Activated CD4-positive, alpha-beta T cell treated with anti-CD3 and anti-CD28 coated beads for 24 hours (primary cell): ENCODE measurements at places on chromosomes 11 and 22.

DNA sequence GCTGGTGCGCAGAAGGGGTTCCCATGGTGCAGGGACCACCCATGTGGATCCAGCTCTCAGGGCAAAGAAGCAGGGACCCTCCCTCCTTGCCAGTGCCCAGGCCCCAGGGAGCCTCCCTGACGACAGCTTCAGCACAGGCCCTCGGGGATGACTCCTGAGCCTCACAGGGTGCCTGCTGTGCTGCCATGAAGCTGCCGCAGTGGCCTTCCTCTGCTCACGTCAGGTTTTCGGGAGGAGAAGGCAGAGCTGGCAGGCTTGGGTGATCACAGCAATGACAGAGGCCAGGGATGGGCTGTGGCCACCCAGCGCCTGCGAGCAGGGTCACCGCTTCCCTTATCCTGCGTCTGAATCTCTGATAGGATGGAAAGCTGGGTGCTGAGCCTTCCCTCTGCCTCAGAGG is 276.2 kb downstream of the BRD1 start:
- no peak for DNase-seq

GRCh38 chr11:10891151-10891720 is 33.4 kb upstream of the ZBED5 start:
- no peak for DNase-seq

- DNase-seq = no peak
Measured at GRCh38 chr11:123313262-123313661, 116.8 kb upstream of the GRAMD1B start.

DNA sequence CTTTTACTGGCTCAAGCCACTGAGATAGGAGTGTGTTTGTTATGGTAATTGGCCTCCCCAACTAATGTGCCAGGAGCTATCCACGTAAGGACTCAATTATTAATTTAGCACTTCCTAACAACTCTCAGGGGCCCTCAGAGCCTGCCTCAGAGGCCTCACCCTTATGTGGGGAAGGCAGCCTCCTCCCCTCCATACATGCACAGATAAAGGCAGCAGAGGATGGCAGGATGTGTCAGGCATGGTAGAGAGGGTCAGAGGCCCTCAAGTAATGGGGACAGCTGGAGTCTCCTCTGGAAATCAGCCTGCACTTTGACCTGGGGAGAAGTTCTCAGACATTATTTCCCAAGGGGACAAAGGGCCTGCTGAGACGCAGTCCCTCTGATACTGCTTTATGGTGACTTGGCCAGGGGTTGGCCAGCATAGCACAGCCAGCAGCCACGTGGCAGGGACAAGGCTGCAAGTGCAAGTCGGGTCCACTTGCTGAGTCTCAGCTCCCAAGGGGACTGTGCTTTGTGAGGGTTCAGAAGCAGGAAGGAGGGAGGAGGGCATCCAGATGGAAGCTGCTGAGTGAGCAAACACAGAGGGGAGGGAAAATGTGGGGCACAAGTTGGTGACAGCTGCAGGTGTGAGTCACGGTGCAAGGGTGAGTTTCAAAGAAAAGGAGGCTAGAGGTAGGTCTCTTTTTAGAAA is 17.0 kb downstream of the MOGAT2 start:
- DNase-seq = no peak

DNA sequence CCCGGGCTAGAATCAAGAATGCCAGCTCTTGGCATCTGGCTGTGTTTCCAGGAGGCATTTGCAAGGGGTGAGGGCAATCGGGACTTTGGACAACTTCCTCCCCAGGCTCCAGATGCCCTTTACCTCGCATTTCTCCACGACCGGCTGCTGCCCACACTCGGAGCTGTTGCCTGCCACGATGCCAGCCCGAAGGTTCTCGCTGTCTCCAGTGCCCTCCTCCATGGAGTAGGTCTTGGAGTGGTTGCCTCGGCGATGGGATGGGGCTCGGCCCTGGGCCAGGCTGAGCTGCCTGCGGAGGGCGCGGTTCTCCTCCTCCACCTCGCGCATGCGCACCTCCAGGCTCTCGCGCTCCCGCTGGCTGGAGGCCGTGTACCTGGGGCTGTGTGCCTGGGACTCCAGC is 270.0 kb downstream of the LARGE1 start:
- no peak for DNase-seq

DNA sequence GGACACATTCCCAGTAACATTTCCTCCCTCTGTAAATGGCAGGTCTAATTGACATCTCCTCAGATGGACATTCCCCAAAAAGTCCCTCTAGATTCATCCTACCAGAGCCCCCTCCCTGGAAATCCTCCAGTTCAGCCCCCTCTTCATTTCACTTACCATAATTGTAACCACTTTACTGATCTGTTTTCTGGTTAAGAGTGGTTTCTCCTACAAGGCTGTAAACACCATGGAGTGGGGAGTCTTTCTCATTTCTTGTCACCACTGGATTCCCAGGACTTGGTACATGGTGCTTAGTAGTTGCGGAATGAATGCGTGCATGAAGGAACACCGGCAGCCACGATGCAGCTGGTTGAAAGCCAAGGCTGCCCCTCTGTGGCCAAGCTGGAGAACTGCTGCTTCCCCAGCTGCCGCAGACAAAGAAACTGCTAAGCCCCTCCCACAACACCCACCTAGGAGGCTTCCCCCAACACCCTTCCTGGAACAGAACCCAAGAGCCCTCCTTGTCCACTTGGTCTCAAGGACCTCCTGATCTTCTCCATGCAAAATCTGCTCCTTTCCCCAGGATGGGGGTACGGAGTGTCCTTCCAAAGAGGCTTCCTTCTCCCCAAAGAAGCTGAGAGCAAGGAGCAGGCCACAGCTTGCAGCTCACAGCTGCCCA is 18.6 kb upstream of the SCARF2 start:
- DNase-seq = peak; percentile 60

GRCh38 chr22:36831206-36831605 is 14.4 kb upstream of the PVALB start:
- DNase-seq = no peak

DNA sequence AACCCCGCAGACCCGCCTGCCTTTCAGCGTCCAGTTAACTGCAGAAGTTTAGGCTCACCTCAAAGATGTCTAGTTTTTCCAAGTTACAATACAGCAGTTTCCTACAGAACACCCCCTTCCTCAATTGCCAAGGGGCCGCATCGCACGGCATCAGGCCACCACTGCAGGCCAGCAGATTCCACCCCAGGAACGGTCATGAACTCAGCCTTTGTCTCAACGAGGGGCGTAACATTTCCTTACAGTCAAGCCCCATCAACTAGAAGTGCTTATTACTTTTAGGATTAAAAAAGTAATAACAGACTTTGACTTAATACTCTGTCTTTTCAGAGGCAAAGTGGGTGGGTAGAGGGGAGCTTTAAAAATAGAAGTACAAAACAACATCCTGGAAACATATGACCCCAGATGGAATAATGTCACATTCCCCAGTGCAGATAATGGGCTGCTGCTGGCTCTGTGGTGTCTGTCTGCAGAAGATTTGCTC is 36.3 kb downstream of the PPP2R1B start:
- no peak for DNase-seq

DNA sequence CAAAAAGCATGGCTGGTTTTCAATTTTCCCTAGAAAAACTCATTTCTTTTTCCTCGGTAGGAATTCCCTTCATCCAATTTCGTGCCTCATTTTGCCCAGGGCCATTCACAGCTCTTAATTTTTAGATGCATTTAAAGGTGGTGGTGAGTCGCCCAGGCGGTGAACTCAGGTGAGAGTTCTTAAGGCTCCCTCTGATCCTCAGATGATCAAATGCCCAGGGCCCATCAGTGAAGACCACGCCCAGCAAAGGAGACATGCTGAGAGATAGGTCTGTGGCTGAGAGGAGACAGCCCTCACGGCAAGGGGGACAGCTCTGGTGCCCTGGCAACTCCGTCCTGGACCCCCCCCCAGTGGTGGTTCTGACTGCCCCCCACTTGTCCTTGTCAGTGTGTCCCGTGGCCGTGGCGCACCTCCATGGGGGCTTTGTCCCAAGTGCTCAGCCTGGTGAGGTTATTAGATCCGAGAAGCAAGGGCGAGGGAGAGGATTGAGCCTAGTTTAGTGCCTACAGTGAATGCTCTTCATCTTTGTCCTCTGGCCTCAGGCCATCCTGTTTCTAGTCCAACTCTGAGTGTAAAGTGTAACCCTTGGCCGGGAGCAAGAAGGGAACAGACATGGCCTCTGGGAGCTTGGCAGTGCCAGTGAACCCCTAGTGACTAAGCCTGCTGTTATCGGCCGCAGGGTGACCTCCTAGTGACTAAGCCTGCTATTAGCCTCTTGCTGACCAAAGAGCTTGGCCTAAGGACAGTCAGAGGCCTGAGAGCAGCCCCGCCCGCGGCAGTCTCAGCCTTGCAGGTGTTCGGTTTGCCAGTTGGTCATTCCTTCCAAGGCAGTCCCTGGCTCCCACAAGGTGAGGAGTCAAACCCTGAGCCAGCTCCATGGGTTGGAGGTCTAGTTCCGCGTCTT is 83.5 kb downstream of the CTTN start:
- no peak for DNase-seq

DNA sequence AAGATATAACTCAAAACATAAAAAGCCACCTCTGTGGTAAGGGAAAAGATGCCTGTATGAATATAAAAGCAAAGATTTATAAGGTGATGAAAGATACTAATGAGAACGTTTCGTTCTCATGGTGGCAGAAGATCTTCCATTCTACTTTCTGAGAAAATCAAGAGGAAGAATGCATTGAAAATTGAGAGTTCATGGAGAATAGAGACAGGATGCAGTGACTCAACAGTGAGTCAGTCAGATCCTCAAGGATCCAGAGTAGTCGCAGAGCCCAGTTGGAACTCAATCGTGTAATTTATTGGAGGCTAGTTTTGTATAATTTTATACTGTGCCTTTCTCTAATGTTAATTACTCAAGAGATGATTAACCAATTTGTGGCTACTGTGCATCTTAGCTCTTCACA is 73.3 kb downstream of the ENTHD1 start:
- DNase-seq = no peak

DNA sequence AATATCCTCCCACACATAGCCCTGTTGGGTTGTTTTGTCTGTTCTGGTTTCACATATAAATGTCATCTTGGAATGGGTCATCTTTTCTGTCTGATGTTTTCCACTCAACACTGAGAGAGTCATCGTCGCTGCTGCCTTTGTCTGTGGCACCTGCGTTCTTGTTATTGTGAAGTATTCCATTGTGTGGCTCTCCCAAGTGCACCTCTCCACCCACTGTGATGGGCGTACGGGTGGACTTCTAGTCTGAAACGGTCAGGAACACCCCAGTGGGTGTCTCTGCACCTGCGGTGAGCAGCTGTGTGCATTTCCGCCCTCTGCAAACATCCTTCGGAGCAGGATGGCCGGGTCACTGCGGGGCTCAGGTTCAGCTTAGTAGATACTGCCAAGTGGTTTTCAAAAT is 34.5 kb upstream of the RTL6 start:
- no peak for DNase-seq

- DNase-seq = no peak
Measured at GRCh38 chr11:1623716-1624115, 1.8 kb upstream of the KRTAP5-4 start.

DNA sequence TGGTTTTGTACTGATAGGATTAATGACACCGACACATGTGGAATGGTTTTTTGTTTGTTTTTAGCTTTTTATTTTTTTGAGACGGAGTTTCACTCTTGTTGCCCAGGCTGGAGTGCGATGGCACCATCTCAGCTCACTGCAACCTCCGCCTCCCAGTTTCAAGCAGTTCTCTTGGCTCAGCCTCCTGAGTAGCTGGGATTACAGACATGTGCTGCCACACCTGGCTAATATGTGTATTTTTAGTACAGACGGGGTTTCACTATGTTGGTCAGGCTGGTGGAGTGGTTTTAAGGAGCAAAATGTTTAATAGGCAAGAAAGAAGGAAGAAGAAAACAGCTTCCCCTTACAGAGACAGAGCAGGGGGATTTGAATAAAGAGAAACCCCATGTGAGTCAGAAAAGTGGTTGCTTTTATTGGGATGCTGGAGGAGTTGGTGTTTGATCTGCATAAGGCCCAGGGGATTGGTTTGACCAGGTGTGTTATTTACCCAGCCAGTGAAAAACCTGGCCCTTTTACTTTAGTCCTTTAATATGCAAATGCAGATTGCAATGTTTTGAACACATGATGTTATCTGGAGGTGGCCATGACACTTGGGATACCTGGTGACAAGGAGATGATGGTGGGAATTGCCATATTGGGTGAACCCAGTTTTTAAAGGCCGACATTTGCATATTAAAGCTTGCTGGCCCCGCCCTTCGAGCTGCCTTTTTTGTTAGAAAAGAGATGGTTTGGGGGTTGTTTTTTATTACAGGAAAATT is 24.3 kb downstream of the SUSD2 start:
- no peak for DNase-seq

DNA sequence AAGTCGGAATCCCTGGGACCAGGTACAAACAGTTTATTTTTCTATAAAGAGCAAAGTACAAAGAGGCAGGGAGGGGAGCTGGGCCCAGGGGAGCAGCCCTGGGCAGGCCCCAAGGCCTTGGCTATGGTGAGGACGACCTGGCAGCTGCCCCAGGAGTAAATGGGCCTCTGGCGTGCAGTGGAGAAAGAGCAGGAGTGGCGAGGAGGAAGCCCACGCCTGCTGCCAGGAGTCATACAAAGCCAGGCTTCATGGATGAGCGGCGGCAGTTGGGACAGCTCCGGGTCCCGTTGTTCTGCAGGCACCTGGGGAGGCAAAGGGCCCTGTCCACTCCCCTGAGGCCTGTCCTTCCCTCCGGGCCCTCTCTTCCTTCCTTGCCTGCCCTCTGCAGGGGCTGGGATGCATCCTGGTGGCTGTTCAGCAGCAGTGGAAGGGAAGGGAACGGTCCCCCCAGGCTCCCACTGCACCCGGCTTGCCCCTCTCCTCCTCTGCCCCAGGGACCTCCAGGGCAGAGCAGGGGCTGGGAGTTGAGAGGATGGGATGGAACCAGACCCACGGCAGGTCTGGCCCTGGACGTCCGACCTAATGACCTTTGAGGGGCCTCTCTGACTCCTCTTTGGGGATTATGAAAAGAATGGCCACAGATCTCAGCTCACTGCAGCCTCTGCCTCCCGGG is 11.1 kb downstream of the RAPSN start:
- no peak for DNase-seq

- no peak for DNase-seq
Measured at GRCh38 chr11:134200688-134201087, 23.1 kb downstream of the NCAPD3 start.

DNA sequence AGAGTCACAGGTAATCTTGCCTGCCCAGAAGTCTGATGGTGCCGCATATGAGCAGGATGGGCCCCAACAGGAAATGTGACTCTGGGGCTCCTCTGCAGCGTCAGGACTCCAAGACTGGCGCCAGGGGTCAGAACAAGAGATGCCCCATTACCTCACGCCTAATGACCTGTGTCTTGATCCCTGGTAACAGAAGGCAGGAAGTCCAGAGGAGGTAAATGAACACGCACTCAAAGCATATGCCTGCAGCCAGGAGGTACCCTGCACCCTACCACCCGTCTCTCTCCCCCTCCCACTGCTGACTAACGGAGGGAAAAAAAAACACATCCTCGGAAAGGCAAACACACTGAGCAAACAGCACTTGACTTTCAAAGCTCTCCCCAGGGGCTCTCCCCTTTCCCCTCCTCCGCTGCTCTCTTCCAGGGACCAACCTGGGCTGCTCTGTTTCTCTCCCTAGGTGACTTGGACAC is 37.3 kb downstream of the ABCC8 start:
- DNase-seq = no peak
